ENCODE measurements at places on chromosomes 5 and 9. TPM values are rescaled to one million over a fixed set of nuclear protein-coding genes. Genes with fewer than 3 reads are reported as not detected.

GRCh38 chr5:159510282-159510681 lies 180.0 kb upstream of the IL12B start:
- peak; percentile 75 for DNase-seq

DNA sequence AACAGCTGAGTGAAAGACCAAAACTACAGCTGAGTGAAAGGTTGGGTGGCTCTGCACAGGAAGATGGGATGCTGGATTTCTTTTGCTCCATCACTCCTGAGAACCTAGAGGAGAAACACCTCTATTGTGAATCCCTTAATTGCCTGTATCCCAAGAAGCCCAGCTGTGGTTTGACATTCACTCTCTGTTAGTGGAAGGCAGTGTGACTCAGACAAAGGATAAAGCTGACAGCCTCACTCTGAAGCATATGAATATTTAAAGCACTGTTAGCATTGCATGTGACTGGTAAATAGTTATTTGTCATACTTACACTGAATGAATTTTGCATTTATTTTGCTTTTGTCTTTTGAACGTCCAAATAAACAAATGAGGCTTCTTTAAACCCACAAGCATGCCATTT lies 367.1 kb upstream of the RIOK2 start:
- DNase-seq = no peak

GRCh38 chr9:134136996-134137299 lies 1.1 kb downstream of the WDR5 start:
- DNase-seq = no peak

DNA sequence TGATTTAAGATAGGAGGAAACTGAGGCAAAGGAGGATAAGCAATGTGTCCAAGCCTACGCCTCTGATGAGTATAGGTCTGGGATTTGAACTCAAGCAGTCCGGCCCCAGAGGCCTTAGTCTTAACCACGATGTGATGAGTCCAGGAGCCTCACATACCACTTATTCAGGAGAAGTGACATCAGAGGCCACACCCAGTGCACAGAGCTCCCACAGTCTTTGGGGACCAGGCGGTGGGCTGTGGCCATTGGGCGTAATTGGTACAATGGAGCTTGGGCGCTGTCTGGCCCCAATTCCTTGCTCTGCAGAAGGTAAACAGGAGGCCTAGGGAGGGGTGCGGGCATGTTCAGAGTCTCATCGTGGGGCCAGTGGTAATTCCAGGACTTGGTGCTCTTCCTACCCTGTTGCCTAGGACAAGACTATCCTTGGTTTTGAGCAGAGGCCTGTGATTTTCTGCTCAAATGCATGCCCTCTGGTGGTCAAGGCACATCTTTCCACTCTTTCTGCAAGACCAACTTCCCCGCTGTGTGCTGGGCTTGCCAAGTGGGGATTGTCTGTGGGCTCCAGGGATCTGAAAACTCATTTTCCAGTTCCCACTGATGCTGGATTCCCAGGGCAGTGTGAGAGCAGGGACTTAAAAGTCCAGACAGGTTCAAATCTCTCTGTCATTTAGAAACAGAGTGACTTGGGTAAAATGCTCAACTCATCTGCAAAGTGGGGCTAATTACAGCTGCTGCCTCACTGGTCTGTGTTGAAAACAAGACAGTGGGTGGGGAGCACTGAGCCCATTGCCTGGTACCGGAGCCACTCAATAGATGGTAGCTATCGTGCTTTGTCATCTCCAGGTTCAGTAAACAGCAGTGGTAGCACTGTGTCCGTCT lies 15.8 kb downstream of the NDST1 start:
- no peak for DNase-seq

DNA sequence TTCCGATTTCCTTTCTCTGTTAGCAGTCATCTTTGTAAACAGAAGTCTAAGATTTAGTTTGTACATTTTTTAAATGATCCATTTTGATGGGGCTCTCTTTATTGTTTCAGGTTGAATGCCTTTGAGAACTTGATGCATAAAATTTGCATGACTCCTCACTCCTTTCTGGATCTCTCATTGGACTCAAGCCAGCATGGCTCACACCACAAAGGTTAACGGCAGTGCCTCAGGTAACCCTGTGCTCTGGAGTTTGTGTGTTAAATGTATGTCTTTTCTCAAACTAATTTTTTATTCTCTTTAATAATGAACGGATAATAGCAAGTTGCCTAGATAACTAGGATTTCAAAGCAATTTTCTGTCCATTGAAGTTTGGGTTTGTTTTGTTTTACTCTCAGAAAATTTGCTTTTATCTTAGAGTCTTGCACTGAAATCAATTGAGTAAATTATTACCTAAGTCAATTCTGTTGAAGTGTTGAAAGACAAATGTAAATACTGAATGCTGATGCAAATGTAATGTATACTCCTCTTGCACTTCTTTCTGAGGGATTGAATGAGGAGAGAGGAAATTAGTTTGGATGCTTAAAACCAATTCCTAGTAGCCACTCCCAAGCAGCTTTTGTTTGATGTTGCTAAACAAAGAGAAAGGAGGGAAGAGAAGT lies 164.6 kb upstream of the DMRT1 start:
- DNase-seq = no peak

DNA sequence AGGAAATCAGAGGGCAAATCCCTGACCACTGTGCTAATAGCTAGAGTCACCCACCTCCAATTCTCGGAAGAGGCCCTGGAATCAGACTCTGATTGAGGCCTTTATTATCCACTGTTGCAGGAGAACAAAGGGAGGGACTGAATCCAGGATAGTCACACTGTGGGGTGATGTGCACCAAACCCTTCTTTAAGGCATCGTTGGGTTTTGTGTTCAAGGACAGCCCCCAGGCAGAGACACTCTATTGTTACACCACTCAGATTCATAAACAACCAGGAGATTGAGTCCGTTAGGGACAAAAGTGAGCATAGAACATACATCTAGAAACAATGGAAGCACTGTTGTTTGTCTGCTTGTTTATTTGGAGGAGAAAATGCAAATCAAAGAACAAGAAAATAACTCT lies 124.6 kb upstream of the TBCA start:
- DNase-seq = no peak

- DNase-seq = no peak
Measured at GRCh38 chr9:94449486-94449885, 105.4 kb upstream of the PCAT7 start.

DNA sequence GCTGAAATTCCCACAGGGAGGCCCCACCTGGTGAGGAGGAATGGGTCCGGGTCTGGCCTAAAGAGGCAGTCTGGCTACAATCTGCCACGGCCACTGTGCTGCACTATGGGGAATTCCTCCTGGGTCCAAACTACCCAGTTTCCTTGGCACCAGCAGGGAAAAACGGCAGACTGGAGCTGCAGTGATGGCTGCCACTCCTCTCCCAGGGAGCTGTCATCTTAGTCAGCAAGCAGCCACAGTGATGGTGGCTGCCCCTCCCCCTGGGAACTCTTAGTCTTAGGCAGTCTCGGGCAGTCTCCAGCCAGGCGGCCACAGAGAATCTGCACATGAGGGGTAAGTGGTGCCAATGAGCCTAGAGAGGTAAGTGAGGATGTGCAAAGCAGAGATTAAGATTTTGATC lies 205.8 kb downstream of the TMEM38B start:
- DNase-seq = no peak

DNA sequence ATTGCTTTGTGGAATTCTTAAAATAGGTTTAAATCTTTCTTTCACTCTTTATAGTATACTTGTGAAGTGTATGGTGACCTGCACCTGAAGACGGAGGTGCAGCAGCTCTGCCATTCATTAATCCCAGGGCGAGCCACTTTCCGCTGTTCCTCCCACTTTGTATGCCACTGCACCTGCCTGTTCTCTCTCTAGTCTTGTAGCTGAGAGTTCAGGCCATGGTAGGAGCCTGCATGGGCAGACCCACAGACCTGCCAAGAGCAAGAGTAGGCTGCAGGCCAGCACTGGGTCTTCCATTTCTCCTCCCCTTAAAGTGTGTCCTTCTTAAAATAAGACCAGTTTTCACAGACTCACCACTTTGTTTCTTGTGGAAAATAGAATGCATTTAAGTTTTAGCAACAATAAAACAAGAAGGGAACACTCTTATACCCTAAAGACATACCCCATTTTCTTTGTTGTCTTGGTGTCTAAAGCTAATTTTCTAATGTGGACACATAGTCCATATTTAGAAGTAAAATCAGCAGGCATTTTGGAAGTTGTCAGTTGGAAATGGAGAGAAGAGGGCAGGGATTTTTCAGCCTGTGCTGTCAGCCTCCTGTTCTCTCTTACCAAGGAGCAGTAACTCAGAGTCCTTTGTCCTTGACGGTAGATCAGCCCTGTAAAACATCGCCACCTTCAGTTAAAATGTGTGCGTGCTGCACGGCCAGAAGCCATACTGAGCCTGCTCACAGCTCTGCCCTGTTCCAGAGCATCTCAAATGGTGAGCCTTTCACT lies 103.2 kb downstream of the SNCAIP start:
- DNase-seq = peak; percentile 13

DNA sequence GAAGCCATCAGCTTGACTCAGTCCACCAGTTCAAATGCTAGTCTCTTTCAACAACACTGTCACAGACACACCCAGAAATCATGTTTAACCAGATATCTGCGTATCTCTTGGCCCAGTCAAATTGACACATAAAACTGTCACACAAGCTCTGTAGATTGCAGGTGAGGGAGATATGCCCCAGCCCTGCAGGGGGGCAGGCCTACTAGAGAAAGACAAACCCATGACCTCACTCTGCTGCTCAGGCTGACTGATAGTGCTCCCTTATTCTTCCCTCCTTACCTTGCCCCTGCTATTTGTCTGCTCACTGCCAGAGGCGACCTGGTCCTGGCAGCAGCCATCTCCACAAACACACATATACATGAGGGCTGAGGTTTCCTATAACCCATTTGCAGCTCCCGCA lies 351.3 kb downstream of the DRD1 start:
- no peak for DNase-seq

GRCh38 chr5:97422678-97423077 lies 239.6 kb upstream of the RIOK2 start:
- DNase-seq = no peak

DNA sequence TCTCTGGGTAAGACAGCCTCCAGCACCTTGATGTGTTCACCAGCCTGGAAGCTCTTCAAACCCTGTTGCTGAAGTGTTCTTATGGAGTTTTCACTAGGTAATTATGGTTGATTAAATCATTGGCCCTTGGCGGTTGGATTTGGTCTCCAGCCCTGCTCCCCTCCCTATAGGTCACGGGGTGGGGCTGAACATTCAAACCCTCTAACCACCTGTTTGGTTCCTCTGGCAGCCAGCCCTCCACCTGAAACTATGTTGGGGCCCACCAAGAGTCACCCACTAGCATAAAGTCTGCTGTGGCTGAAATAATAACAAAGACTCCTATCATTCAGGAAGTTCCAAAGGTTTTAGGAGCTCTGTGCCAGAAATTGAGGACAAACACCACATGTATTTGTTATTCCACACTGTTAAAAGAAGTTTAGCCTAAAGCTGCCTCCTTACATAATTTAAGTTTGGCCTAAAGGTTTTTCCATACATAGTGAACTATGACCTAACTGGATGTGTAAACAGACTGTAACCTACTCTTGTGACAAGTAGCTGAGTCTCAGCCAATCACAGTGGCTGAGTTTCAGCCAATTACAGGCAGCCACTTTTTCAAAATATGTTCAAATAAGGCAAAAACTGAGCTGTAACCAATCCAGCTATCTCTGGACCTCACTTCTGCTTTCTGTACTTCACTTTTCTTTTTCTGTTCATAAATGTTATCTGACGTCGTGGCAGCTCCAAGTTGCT lies 34.8 kb downstream of the TMEM252 start:
- DNase-seq = no peak

DNA sequence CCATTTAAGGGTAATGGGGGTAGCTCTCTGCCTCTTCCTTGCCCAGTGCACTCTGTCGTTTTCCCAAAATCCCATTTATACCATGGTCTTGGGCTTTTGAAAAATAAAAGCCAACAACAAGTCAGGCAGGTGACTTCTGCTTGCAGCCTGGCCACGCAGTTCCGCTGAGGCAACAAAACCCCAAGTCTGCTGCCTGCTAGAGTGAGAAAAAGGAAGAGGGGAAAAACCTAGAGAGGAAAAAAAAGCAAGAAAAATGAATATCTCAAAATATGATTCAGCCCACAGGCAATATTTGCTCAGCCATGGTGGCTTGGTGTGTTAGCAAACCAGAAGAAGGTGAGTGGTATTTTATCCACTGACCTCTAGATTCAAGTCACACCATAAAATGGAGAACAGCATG lies 148.2 kb upstream of the FSTL4 start:
- DNase-seq = no peak

DNA sequence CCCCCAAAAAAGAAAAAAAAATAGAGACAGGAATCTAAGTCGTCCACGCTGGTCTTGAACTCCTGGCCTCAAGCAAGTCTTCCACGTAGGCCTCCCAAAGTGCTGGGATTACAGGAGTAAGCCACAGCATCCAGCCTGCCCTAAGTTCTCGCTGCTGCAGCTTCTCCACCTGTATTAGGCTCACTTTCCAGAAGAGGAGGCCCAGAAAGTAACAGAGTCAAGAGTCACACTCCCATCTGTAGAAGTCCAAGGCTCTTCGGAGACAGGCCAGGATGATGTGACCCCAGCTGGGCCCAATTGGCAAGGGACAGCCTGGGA lies 1.8 kb downstream of the EEIG1 start:
- no peak for DNase-seq

GRCh38 chr5:81633471-81633870 lies 117.4 kb downstream of the SSBP2 start:
- no peak for DNase-seq

DNA sequence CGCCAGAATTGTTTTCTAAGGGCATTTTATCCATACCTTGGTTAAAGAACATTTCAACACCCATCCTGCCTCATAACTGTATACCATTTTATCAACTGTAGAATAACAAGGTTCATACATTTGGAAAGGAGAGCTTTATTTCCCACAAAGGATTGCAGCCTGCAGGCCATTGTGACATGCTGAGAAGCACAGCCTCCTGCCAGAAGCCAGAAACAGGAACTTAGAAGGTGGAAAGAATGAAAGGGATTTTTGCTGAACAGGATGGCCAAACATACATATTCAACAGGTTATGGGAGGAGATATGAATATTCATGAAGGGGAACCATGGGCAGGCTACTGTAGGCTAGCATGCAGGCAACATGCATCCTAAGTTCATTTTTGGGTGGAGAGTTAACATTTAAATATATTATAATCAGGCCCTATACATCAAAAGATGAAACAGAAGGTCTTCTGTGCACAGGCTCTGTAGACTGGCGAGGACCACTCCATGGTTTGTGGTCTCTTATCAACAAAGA lies 59.9 kb upstream of the DIRAS2 start:
- no peak for DNase-seq

DNA sequence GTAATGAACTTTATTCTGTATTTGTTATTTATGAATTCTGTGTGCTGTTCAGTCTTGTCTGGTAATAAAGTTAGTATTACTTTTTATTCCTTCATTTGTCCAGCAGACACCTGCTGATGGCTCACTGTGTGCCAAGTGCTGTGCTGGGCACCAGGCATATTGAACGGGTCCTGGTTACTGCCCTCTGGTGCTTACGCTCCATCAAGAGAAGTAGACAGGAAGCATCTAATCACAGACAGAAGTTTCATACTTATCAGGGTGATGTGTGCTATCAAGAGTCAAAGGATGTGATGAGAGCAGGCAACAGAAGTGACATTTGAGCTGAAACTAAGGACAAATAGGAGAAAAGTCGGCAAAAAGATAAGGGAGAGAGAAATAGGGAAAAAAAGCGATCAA lies 153.1 kb downstream of the FGF1 start:
- no peak for DNase-seq

Gene GRM6
- polyA plus RNA-seq = not detected

Gene CCIN
- polyA plus RNA-seq = 0.51 TPM

Gene OR1Q1
- 1.1 TPM for polyA plus RNA-seq

Measured in BJ (cell line).